IMR-90 (cell line): ENCODE measurements at places on chromosomes 12 and 14.

GRCh38 chr12:78418919-78419318, 445.7 kb upstream of the SYT1 start:
- no peak for DNase-seq

- peak; percentile 79 for DNase-seq
Observed at GRCh38 chr14:50954811-50955372, 10.6 kb upstream of the PYGL start.

DNA sequence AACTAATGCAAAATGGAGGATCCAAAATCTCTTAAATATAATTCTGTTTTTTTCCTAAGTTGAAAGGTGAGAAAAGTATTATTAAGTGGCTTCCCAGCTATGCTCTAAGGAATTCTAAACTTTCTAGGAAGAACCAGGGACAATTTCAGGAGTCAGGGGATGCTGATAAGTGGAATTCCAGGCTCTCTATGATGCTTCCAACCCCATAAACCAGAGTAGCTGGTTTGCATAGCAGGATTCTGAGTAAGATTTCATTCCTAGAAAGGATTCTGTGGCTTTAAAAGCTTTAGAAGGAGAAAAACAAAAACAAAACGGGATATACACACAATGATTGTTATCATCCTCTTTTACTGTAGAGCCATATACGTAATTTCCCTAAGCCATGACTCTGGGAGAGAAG, 93.9 kb downstream of the SLC16A7 start:
- peak; percentile 29 for DNase-seq

GRCh38 chr12:124210991-124211577, 83.8 kb upstream of the RFLNA start:
- no peak for DNase-seq

DNA sequence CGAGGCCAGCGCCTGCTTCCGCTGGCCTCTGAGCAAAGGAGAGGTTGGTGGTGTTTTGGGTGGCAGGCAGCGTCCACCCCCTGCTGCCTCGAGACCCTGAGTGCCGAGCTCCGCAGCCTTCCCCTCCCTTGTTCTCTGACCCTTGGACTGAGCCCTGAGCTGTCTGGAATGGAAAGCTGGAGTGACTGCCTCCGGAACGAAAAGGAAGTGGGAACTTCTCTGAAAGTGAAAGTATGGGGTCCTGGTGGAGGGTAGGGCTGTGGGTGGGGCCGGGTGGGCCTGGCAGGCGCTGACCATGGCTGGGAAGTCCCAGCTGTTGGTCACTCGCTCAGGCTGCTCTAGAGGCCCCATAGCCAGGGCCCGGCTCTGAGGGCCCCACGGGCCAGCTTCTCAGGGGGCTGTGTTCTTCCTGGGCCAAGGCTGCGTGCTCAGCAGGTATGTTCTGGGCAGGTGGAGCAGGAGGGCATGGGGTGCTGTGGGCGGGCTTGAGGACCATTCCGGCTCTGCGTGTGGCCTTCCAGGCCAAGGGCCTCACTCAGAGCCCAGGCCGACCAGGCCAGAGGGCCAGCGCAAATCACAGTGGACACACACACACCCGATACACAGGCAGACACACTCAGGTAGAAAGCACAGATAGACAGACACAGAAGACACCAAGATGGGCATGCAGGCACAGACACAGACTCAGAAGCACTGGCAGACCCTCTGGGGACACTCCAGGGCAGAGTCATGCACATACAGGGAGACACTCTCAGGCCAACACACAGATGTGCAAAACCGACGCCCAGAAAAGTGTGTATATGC, at the start of gene EXOC3L4:
EXOC3L4 (plus strand) TSS at position 320 of the 804 bp plus-strand sequence. CDS start 5,495 bp downstream, outside the sequence.
- DNase-seq = peak; percentile 10

DNA sequence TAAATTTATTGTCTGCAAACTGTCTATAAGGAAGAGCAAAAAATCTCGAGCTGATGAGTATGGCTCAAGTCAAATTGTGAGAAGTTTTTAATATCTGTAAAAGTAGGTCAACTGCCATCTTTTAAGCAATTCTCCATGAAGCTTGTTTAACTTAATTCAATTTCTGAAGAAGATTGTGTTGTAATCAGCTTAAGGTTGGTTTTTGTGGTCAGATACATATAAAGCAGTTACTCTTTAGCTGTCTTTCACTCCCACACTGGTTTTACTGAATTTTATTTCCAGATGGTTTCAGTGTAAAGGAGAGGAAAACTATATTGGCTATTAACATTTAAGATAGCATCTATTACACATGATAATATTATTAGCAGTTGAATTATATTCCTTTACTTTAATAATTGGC, 1165.1 kb downstream of the SLC16A7 start:
- no peak for DNase-seq

DNA sequence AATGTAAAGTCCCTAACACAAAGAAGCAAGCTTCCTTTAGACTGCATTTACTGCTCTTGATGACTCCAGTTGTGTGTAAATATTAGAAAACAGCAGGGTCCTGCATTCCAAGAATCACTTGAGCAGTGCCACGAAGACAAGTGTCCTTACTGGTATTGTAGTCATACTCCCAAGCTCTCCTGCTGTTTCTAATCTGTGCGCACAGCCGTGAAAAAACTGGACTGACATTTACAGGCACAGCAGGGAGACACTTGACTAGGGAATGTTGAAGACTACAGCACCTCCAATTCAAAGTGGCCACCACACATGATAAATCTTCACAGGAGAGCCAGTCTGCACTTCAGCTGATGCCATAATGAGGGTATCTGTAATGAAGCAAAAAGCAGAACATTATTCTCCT, 91.4 kb downstream of the VRK1 start:
- no peak for DNase-seq

- no peak for DNase-seq
Observed at GRCh38 chr12:62481843-62482540, 15.4 kb downstream of the MON2 start.

DNA sequence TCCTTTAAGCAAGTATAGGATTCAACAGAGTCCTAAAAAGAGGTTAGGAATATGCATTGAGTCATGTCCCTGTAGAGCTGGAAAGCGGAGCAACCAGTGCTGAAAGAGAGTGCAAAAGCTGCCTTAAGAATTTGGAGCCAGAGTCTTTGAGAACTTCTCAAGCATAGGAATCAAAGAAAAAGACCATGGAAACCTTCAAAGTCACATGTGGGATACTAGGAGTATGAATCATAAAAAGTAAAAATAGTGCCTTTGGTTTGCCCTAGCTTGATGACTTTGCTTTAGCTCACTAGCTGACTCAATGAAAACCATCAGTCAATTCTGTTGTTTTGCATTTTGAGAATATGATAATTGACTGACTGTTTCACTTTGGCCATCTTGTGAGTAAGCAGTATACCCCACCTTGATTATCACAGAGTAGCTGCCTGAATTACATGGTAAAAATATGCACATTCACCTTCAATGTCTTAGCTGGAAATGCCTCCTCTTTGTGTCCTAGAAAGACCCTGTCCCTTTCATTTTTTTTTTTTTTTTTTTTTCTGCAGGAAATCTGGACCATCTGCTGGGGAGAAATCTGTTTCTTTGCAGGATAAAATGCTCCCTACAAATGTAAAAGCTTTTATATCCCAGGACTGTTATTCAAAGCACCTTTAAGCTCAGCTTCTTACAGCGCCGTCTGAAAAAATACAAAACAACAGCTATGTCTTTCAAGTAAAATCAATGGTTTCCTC, 248.6 kb upstream of the KRR1 start:
- DNase-seq = peak; percentile 94

DNA sequence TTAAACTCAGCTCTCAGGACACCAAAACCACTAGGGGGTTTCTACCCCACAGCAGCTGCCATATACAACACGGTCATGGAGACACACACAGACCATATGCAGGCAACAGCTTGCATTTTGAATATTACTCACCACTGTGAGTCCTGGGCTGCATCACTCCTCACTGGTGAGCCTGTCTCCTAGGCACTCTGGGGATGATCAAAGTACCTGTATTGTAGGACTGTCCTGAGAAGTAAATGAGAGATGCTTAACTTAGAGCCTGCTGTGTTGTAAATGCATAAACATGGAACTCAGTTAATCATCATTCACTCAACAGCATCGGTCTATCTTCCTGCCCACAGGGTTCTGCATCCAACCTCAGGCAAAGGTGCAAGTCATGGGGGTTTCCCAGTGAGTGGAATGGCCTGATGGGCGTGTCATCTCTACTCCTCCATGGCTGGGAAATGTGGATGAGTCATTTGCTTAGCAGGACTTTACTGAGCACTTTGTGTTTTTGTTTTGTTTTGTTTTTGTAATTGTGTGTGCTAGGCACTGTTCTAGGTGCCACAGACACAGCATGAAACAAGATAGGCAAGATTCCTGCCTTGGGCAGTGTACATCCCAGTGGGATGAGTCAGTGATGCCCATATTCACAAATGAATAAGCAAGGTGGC, 1141.2 kb upstream of the TMEM132C start:
- DNase-seq = peak; percentile 70

GRCh38 chr12:11697670-11698387, 48.4 kb downstream of the ETV6 start:
- peak; percentile 58 for DNase-seq

DNA sequence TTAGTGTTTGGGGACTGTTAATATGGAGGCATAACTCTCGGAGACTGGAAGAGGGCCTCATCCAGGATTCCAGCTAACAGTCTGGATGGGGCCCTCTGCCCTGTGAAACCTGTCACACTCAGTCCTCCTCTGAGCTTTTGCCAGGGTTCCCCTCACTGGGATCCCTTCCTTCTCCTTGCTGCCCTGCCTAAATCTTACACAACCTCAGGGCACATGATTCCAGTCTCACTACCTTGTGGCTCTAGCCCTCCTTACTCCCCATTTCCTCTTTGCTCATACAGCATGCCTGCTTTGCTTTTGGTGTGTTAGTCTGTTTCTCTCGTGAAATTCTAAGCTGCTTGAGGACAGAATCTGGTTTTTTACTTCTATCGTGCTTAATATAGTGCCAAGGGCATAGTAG, 942 bp upstream of the GSG1 start:
- DNase-seq = no peak

DNA sequence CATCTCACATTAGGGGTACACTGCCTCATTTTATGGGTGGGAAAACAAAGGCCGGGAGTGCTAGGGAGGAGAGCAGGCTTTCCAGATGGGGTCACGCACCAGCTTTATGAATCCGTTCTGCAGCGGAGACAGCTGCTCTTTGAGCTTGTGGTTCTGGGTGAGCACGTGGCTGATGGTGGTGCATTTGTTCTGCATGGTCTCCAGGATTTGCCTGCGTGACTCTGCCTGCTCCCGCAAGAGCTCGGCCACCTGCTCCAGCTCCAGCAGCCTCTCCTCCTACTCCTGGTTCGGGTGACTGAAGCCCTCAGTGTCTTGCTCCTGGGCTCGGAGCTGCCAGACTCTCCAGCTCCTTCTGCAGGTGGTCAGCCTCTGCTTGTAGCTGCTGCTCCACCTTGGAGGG, 23.6 kb upstream of the BLTP3B start:
- no peak for DNase-seq

DNA sequence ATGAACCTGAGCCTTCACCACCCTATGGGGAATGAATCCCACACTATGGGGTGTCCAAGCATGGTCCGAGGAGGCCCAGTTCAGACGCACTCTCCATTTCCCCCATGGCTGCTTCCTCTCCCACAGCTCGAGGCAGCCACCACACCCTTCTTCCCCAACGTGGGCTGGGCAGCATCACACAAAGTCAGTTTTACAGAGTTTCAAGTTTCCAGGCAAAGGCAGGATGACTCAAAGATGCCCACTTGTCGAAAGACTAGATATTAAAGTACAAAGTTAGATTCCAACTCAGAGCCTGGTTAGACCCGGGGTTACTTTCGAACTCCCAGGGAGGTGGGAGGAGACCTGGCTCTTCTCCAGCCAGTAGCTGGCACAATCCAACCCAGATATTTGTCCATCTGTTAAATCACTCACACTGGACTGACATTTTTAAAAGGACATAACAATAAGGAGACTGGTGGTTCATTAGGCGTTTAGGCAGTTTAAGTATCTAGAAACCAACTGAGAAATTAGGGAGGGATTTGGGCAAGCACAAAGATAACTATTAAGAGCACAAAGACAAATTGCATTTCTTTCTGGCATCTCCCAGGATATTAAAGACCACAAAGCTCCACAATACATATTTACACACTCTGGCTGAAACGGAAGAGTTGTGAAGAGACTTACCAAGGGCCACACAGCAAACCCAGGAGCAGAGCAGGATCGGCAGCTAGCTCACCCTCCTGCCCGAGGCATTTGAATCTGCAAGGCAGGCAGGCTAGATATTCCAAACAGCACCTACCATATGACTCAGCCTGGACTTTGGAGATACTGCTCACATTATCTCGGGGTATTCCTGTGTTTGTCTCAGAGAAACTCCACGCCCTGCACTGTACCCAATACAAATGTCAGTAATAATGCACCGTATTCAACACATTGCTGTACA, 34.8 kb downstream of the TMCC3 start:
- peak; percentile 45 for DNase-seq

DNA sequence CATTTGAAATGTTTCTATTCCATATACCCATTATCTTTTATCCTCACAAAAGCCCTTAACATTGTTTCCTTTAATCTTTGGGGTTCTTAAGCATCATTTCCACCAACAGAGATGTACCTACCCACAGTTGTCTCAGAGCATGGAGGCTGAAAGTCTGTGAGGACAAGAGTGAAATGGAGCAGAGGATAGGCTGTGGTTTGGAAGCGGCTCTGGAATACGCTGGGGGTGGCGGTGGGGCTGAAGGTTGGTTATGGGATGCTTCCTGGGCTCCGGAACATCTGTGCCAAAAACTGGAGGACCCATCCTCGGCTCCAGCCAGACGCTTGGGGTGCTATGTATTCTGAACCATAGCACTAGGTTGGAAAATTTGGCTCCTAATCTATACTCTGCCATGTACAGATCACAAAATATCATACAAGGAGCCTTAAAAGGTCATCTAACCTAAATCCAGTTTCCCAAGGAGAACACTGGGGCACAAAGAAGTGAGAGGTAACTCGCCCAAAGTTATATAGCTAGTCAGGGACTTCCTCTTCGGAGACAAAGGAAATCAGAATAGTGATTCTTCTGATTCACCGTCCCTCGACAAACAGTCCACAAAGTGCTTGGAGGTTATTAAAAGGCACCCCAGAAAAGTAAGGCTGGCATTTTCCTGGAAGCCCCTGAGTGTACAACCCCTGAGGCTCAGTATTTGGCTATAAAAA, 2.5 kb downstream of the PPP1R3E start:
- no peak for DNase-seq

DNA sequence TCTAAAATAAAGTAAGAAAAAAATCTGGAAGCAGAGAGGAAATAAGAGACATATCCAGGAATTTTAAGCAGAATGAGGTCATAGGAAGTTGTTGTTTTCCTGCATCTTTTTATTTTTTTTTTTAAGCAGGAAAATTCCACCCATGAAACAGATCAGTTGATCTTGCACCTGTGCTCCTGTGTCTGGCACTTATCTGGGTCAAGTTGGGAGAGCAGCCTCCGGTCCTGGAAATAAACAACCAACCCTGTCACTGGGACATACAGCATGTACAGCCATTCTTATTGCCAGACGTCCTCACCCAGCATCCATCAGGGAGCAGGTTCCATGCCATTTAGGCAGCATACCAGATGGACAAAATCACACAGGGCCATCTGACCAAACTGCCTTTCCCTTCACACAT, 266.0 kb upstream of the BTG1 start:
- no peak for DNase-seq
